ENCODE measurements at places on chromosomes 5 and 9.

GRCh38 chr5:135452321-135453030, at the start of gene TIFAB:
TSS of gene TIFAB (minus strand) at chr5:135452351. CDS start at chr5:135449939, 2,412 bp downstream.
- no peak for DNase-seq

GRCh38 chr5:93658044-93658443, 75.0 kb downstream of the NR2F1 start:
- no peak for DNase-seq

DNA sequence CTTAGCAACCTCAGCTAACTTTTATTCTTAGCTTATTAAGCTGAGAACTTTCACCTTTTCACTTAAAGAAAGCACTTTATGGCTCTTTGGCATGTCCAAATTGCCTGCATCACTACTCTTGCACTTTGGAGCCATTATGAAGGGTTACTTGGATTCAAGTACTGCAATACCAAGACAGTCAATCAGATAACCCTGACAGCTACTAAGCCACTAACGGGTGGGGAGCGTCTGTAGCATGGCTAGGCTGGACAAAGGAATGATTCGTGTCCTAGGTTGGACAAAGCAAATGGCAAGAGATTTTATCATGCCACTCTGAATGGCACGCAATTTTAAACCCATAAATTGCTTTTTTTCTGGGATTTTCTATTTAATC, 39.6 kb downstream of the TRPM6 start:
- no peak for DNase-seq

- no peak for DNase-seq
These were observed 314.5 kb downstream of the CCDC171 start for GRCh38 chr9:15867334-15867733.

GRCh38 chr5:75473463-75473862, 38.0 kb downstream of the CERT1 start:
- no peak for DNase-seq

DNA sequence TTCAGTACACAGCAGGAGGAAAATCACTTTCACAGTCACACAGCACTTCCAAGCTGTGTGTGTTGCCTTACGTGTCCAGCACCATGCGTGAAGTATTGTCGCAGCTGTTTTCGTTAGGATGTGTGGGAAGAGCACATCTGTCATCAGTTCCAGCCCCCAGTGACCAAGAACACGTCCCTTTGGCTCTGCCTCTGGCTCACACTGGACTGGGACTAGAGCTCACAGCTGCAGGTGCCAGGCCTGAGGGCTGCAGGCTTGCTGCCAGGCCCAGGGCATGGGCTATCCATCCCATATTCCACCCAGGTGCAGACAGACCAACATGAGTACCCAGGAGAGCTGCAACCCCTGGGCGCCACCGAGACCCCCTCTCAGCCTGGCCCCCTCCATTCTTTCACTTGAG, 60.5 kb upstream of the ANKRD33B start:
- DNase-seq: no peak

GRCh38 chr5:103450333-103451061, 112.1 kb downstream of the NUDT12 start:
- no peak for DNase-seq

GRCh38 chr5:158820891-158821290, 278.8 kb downstream of the EBF1 start:
- no peak for DNase-seq

- DNase-seq: no peak
These were observed 49.6 kb downstream of the ARHGAP26 start for GRCh38 chr5:142819825-142820224.

- no peak for DNase-seq
These were observed at the start of gene S100Z for GRCh38 chr5:76849419-76850291. TSS of gene S100Z (plus strand) at chr5:76850014. CDS start at chr5:76875360, 25,346 bp downstream.

DNA sequence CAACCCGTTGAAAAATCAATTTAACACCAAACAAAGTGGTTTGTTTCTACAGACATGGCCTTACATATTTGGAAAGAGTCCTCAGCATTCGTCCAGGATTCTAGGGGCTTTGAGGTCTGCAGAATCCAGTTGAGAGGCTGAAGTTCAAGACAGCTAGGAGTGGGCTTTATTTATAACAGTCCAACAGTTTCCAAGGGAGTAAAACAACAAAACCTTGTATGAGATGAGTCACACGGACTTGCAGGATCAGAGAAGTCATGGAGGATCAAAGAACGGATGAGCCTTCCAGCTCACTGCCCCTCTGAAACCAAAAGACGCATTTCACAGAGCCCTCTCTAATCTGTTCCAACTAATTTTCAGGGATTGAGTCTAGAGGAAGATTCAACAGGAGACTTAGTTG, 11.1 kb upstream of the ESM1 start:
- DNase-seq: no peak

GRCh38 chr9:77449240-77450084, 198.7 kb downstream of the GNA14 start:
- no peak for DNase-seq

DNA sequence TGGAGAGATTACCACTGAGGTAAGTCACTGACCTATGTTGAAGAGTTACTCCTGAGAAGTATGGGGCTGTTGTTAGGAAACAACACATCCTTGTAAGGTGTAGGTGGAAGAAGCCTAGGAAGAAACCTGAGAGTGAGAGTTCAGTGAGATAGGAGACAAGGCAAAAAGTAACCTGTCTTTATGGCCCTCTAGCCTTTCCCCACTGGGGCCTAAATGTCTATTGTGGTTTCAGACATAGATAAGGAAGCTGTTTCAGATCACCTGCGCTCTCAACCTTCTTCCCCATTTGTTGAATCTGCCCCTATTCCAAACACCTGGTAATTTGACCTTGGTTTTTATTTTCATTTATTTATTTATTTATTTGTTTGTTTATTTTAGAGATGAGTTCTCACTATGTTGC, 397.1 kb upstream of the RORB start:
- DNase-seq: no peak

DNA sequence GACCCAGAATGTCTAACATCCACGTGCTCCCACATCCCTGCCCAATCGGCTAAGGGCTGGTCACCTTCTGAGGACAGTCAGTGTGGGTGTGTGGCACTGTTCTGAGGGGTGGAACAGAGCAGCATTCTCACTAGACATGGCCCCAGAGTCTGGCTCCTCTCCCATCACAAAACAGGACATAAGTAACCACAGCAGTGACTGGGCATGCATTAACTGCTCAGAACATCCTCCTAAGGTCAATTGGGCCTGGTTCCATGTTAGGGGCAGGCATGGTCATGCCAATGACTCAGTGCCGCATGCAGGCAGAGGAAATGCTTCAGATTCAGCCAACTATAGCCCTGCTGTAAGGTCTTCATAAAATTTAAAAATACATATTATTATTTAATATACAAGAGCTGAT, 12.9 kb downstream of the MACROH2A1 start:
- no peak for DNase-seq

GRCh38 chr5:110441035-110441434, 285.4 kb downstream of the TMEM232 start:
- peak; percentile 13 for DNase-seq

DNA sequence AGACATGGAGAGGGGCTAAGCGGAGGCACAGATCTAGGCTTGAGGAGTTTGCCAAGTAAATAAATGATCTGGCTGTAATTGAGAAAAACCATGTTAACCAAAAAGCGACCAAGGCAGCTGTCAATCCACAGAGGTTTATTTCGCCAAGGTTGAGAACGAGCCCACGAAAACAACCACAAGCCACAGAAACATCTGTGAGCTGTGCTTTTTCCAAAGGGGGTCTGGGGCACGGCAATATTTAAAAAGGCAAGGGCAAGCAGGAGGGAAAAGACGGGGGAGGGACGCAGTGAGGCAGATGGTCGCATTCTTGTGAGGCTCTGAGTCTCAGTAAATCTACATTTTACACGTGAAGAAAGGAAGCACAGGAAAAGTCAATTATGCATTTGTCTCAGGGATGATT, 25.4 kb downstream of the CCT5 start:
- no peak for DNase-seq

DNA sequence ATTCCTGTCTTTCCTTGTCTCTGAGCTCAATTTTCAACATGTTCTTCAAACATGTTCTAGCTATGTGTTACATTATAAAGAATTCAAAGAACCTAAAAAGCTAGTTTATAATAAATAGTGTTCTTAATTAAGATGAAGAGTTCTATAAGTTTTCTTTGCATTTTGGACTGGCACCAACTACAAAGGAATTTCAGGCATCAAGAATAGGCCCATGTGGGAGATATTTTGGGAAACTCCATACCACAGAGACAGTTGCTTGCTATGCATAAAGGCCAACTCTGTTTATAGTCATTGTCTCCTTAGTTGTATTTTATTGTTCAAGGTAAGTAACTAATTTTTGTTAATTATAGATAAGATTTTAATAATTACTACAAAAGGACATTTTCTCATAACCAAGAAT, 4.5 kb downstream of the SLF1 start:
- no peak for DNase-seq

GRCh38 chr9:76651119-76651705, 113.0 kb upstream of the PCA3 start:
- no peak for DNase-seq

GRCh38 chr9:120873512-120873911, 3.5 kb downstream of the PHF19 start:
- no peak for DNase-seq

- no peak for DNase-seq
These were observed 164.5 kb upstream of the RGS7BP start for GRCh38 chr5:64341340-64341739.

DNA sequence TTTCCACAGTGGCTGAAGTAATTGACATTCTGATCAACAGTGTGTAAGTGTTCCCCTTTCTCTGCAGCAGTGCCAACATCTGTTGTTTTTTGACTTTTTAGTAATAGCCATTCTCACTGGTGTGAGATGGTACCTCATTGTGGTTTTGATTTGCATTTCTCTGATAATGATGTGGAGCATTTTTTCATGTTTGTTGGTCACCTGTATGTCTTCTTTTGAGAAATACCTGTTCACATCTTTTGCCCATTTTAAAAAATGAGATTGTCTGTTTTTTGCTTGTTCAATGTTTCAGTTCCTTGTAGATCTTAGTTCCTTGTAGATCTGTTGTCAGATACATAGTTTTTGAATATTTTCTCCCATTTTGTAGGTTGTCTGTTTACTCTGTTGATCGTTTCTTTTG, 162.5 kb upstream of the PITX1 start:
- no peak for DNase-seq

DNA sequence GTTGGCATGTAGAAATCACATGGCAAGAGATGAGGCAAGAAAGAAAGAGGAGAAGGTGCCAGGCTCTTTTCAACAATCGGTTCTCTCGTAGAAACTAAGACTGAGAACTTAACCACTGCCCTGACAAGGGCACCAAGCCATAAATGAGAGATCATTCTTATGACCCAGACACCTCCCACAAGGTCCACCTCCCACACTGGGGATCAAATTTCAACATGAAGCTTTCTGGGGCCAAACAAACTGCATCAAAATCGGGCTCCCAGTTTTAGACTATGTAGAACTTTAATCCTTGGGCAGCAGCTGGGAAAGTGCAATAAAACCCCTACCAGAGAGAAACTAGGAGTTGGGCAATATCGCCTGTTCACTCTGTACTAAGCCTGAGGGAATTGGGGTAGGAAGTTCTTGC, 150.2 kb upstream of the CCDC152 start:
- no peak for DNase-seq

GRCh38 chr5:126003309-126003708, 419.9 kb upstream of the GRAMD2B start:
- DNase-seq: peak; percentile 81

DNA sequence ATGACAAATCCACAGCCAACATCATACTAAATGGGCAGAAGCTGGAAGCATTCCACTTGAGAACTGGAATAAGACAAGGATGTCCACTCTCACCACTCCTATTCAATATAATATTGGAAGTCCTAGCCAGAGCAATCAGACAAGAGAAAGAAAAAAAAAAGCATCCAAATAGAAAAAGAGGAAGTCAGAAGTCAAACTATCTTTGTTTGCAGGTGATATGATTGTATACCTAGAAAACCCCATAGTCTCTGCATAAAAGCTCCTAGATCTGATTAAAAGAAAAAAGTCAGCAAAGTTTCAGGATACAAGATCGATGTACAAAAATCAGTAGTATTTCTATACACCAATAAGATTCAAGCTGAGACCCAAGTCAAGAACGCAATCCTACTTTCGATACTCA, 66.1 kb downstream of the OSMR start:
- DNase-seq: no peak

- DNase-seq: no peak
These were observed 38.8 kb downstream of the MRPL36 start for GRCh38 chr5:1760656-1761452.

DNA sequence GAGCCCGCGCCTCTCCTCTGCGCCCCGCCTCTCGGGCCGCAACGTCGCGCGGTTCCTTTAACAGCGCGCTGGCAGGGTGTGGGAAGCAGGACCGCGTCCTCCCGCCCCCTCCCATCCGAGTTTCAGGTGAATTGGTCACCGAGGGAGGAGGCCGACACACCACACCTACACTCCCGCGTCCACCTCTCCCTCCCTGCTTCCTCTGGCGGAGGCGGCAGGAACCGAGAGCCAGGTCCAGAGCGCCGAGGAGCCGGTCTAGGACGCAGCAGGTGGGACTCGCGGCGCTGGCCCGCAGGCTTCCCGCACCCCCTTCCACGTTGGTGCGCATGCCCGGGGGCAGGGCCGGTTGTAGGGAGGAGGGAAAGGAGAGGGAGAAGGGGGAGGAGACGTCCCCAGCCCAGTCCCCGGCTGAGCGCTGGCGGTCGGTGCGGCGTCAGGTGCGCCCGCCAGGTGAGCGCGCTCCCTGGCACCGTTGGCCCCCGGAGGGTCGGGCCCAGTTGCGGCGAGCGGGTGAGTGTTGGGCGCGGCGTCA, at the start of gene OCLN:
Gene OCLN, plus strand, starts transcription at position 400 of the 532 bp plus-strand sequence. CDS start 11,455 bp downstream, outside the sequence.
- DNase-seq: no peak

- no peak for DNase-seq
These were observed 12.1 kb downstream of the CDHR2 start for GRCh38 chr5:176561259-176561658.

DNA sequence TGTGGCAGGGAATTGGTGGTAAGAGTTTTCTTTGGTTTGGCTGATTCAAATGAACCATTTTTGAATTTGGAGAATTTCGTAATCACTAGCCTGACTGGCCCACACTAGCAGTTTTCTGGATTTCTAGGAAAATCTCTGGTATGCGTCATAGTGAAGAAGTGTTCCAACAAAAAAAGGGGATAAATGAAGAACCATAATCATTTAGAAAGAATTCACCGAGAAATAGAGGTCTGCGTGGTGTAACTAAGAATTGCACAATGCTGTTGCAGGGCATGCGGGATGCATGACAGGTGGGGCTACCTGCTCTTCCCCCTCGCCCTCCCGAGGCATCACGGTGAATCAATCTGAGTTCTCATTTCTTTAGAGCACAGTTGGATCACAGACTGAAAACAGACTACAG, 232.3 kb upstream of the PAPPA start:
- DNase-seq: no peak

- DNase-seq: no peak
These were observed 5.6 kb upstream of the IL7R start for GRCh38 chr5:35850967-35851680.

- DNase-seq: no peak
These were observed 250.8 kb upstream of the FBXL7 start for GRCh38 chr5:15249152-15249551.

DNA sequence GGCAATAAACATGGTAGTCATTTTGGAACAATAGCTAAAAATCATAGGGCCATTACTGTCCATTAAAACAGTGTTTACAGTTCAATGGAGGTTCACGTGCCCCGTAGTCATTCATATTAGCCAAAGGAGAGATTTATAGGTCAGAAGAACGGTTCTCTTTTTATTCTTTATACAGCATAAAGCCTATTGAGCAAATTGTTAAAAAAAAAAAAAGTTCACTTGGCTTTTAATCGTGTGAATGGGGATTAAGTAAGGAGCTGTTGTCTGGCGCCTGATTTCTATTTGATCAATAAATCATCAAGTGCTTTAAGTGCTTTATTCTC, 69.1 kb upstream of the TBCA start:
- DNase-seq: no peak

Measured in NCI-H446 (cell line).